ENCODE measurements at places on chromosomes 16 and 17.

GRCh38 chr17:56289321-56289720 lies 136.0 kb downstream of the ANKFN1 start:
- no peak for DNase-seq

DNA sequence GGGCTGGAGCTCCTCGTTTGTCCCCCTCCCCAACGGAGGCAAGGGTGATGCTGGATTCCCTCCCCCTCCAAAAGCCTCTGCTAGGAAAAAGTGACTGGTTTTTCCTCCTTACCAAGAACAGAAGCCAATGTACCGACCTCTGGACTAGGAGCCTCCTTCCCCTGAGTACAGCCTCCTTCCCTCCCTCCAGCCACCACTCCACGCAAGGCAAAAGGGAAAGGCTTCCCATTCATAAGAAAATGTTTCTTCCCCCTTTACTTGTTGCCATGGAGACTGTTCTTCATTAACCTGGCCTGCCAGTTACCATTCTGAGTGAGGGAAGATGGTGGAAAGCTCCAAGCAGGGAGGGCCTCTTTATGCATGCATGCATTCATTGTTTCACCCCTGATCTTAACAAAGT lies 4.3 kb upstream of the PIMREG start:
- DNase-seq: no peak

GRCh38 chr17:1025733-1026598 lies 29.0 kb downstream of the TIMM22 start:
- no peak for DNase-seq

GRCh38 chr17:82242977-82243647 lies 14.3 kb downstream of the SLC16A3 start:
- DNase-seq: no peak

DNA sequence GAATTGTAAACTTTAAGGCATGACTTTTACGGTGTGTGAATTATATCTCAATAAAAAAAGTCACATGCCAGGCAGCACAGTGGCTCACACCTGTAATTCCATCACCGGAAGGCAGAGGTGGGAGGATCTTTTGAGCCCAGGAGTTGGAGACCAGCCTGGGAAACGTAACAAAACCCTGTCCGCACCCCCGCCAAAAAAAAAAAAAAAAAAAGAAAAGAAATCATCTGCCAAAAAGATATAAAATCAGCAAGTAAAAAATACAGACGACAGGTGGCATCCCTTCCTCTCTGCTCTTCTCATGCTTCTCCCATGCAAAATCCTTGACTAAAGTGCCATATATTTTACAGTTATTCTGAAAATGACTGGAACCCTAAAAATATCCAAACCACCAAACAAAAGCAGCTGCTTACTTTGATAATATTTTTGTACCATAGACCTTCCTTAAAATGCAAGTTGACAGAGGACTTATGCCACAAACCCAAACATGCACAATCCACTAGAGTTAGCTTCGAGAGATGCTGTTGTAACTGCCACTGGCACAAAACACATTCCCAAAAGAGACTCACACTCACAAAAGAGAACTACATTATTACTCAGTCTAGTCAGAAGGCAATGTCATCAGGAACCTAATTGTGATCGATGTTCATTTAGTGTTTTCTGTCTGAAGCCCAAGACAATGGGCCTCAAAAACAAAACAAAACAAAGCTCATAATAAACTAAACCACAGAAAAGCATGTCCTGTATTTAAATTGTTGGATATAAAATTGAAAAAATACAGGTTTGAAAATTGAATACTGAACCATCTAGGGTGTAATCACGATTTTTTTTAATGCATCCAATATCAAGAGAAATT lies 2.4 kb downstream of the CRLF3 start:
- no peak for DNase-seq

DNA sequence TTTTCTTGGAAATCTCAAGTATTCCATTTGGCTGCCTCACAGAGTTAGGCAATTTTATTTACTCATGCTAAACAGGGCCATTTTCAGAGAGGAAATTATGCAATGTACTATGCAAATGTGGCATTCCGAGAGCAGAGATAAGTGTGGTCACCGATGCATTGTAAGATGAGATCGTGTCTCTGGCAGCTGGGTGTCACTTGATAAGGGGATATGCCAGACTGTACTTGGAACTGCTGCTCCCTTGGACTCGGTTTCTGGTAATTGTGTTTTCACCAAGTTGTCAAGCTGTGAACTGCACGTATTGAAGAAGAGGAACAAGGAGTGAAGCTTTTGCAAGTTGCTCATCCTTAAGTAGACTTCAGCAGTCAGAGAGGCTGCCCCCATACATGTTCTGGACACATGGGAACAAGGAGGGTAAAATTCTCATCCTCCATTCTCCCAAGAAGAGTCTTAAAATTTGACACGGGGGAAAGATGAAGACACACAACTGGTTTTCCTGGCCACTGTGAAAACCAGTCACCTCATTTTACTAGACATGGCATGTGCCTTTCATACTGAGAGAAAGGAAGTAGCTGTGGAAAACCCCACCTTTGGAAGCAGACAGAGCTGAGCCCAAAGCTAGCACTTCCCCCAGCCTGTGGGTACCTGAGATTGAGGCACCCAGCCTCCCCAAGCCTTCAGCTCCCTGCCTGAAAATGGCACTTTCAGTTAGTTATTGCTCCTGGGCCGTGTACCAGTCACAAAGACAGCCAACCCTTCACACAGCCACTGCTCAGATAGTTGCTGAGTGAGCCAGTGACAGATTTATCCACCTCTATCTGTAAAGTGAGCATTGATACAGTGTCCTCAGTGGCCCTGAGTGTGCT lies 150.7 kb downstream of the SOCS1 start:
- DNase-seq: no peak

GRCh38 chr16:66918803-66919568 lies at the start of gene CDH16:
TSS of gene CDH16 (minus strand) at chr16:66918885. CDS start at chr16:66918065, 820 bp downstream.
- no peak for DNase-seq

DNA sequence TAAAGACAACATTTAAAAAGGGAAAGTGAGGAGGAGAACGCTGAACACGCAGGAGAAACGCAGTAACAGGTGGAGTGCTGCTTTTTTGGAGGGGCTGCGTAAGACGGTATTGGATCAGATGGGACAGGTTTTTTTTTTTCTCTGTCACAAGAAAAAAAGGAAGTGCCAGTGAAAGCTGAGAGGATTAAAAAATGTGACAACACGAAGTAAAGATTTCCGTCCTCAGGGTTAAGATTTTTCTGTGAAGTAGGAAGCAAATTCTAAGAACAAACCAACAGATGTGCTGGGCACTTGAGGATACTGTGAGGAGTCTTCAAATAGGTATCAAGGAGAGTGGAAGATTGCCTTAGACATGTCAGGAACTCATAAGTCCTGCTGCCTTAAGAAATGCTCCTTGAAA lies 5.8 kb upstream of the ABCA9 start:
- no peak for DNase-seq
